ENCODE measurements at places on chromosomes 16 and 17.

GRCh38 chr17:62675260-62675659, 47.8 kb downstream of the MRC2 start:
- DNase-seq, result no peak

GRCh38 chr16:67383284-67383683, 10.0 kb downstream of the TPPP3 start:
- no peak for DNase-seq

- DNase-seq, result no peak
Measured at GRCh38 chr16:70410734-70411133, 28.2 kb downstream of the ST3GAL2 start.

- no peak for DNase-seq
Measured at GRCh38 chr17:733743-734142, 1.3 kb downstream of the TLCD3A start.
